Heart left ventricle (tissue), 16 donors: ENCODE measurements at places on chromosomes 1 and 21. TPM values are rescaled to one million over a fixed set of nuclear protein-coding genes. Genes with fewer than 3 reads are reported as not detected.

Gene AMY2A
- total RNA-seq, result not detected

Gene ACTN2
- total RNA-seq, result 3,193 TPM

Gene AKR7A3
- not detected for total RNA-seq

Gene FOXD2
- 0.12 TPM for total RNA-seq

Gene RHCE
- 0.75 TPM for total RNA-seq

Gene OPN3
- 11.0 TPM for total RNA-seq

Gene FAM151A
- total RNA-seq, result 1.9 TPM

Gene TEDDM1
- total RNA-seq, result not detected

Gene SLC22A15
- 9.4 TPM for total RNA-seq

Gene ASCL5
- total RNA-seq, result not detected

DNA sequence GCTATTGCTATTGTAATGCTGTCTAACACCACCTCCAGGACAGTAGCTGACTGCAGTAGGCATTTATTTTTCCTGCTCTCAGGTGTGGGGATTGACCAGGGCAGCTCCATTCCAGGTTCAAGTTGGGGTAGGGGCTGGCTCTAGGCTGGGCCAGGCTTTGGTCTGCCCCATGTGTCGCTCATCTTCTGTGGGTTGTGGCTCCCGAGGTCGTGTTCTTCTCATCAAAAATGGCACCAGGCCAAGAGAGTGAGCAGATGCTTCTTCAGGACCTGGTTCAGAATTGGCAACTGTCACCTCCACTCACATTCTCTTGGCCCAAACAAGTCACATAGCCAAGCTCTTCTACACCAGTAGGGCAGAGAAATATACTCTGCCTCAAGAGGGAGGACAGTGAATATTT is 133.7 kb downstream of the PTPRU start:
- DNase-seq, result no peak

GRCh38 chr1:246577082-246577719 is 10.9 kb downstream of the CNST start:
- DNase-seq, result no peak

DNA sequence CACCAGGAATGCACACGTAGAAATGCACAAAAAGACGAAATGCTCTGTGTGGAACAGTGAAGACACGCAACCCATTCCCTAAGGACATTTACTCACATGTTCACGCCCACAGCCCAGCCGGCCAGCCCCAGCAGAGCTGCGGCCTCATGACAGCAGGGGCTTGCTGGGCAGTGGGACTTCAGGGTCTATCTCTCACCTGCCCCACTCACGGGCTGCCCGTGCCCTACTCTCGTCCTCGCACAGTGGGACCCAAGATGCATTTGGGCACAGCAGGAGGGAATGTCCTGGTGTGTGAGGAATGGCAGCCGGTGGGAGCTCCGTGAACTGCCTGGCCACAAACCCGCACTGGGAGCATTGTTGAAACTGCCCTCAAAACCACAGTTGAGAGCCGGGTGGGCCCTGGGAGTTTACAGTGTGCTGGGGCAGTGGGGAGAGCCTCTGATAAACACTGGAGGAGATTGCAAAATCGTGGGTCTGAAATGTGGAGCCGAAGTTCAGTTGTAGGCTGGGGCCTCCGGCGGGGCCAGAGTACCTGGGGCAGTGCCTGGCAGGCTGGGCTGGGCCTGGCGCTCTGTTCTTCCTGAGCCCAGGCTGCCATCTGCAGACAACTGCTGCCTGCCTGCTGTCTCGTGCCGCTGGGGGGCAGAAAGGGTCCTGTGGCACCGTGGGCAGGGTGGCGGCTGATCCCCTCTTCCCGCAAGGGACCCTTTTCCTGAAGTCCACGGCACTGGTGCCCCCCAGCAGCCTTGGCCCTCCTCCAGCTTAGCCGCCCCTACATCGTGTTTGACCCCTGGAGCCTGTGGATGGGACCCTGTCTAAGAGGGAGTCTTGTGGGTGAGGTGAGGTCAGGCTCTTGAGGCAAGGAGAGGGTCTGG is 20.7 kb upstream of the POFUT2 start:
- peak; percentile 58 for DNase-seq

- no peak for DNase-seq
Observed at GRCh38 chr1:44345187-44345775, 9.8 kb downstream of the ERI3 start.

- no peak for DNase-seq
Observed at GRCh38 chr1:116110567-116111523, at the start of gene MAB21L3. Gene MAB21L3, plus strand, starts transcription at chr1:116111399. Its CDS starts 1,217 bp downstream, at chr1:116112616.

- DNase-seq, result no peak
Observed at GRCh38 chr1:226582966-226583365, 34.4 kb downstream of the STUM start.

DNA sequence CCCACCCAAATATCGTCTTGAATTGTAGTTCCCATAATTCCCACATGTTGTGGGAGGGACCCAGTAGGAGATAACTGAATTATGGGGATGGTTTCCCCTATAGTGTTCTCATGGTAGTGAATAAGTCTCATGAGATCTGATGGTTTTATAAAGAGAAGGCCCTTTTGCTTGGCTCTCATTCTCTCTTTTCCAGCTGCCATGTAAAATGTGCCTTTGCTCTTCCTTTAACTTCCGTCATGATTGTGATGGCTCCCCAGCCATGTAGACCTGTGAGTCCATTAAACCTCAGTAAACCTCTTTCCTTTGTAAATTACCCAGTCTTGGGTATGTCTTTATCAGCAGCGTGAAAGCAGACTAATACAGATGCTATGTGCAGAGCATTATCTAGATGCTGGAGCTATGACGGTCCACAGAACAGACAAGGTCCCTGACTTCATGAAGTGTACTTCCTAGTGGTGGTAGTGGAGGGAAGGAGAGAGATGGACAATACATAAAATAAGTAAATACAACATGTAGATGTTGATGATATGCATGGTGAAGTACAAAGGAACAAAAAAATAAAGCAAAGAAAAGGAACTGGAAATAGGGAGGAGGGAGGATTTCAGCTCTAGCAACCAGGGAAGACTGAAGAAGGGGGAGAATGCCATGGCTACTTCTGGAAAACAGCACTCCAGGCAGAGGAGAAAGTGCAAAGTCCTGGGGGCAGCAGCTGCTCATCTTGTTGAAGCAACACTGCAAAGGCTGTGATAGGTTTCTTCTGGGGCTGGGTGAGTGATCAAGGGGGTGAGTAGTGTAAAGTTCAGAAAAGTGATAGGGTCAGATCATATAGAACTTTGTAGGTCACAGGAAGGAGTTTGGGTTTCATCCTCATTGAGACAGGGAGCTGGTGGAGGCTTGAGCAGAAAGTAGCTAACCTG is 6.8 kb upstream of the RCAN1 start:
- DNase-seq, result no peak

DNA sequence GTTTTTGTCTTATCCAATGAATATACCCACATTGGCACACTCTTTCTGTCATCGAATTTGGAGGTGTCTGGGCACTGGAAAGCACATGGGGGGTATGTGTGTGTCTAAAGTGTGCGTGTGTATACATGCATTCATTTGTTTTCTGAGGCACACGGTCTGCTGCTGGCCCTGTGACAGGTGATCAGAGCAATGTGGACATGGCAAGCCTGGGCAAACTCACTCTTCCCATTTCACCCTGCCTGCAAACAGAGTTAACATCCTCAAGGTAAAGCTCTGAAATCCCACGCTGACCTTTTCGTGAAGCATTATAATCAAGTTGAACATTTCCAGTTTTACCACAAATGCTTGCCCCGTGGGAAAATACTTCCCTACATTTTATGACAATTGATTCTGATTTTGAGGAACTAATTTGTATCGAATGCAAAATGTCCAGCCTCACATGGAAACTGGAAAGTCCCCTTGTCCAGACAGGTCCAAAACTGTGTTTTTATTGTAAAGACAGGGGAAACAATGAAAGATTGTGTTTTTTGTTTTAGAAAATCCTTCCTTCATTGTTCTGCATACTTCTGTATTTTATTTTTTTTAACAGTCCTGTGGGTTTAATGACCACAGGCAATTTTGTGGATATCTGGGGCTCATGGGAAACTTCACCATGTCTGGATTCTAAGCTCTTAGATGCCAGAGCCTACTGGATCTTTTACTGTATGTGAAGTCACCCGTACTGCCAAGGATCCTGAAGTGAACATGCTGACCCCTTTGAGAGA is 160.9 kb downstream of the PBX1 start:
- DNase-seq, result no peak

GRCh38 chr1:24688033-24688432 is 44.9 kb downstream of the SRRM1 start:
- no peak for DNase-seq

- no peak for DNase-seq
Observed at GRCh38 chr1:221371705-221372104, 370.2 kb downstream of the DUSP10 start.

- no peak for DNase-seq
Observed at GRCh38 chr1:19769211-19769932, 30.3 kb downstream of the TMCO4 start.

- DNase-seq, result no peak
Observed at GRCh38 chr1:61424382-61424781, 300.6 kb downstream of the TM2D1 start.

DNA sequence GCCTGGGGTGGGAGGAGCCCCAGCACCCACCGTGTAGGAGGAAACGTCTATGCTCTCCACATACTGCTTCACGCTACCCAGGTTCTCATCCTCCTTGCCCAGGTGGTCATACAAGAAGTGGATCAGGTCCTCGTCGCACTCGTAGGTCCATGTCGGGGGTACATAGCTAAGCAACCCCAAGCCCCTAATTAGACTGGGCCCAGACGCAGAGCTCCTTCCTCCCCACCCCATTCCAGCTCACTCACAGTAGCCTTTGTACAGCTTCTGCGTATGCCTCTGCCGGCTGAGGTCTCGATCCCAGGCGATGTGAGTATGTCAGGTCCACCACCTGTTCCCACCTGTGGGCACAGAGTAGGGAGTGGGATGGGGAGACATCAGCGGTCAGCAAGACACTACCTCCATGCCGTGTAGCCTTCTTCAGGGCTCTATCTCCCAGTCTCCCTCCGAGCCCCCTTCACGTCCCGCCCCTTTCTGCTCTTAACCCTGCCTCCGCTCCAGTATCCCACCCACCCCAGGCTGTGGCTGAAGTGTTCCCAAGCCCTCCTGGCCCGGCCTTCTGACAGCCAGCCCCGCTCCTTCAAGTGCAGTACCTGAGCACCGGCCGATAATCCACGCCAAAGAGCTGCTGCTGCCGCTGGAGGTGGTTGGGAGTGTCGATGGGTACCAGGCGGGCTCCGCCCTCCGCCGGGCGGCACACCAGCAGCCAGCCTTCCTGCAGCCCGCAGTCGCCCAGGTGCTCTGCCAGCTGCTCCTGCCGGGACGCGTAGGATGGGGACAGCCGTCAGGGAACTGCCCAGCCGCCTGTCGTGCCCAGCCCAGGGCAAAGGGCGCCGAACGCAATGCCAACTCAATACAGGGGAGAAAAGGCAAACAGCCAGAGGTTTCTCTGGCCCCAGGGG is 919 bp downstream of the HECTD3 start:
- no peak for DNase-seq

- DNase-seq, result no peak
Observed at GRCh38 chr1:193516755-193517388, 330.5 kb upstream of the B3GALT2 start.

- peak; percentile 75 for DNase-seq
Observed at GRCh38 chr1:9867408-9868243, 42.4 kb downstream of the CTNNBIP1 start.

- no peak for DNase-seq
Observed at GRCh38 chr21:40029888-40030287, 162.7 kb downstream of the PCP4 start.

GRCh38 chr1:220303871-220304270 is 31.6 kb upstream of the RAB3GAP2 start:
- no peak for DNase-seq

DNA sequence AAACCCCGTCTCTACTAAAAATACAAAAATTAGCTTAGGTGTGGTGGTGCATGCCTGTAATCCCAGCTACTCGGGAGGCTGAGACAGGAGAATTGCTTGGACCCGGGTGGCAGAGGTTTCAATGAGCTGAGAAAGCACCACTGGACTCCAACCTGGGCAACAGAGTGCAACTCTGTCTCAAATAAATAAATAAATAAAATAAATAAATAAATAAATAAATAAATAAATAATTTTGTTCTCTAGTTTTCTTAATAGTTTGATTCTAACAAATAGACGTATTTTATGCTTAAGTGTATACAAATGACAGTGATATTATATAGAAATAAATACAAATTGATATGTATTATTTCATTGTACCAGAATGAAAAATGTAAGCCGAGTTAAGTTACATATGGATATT is 339.9 kb upstream of the OLFM3 start:
- DNase-seq, result no peak

- DNase-seq, result no peak
Observed at GRCh38 chr1:54227891-54228310, 27.9 kb downstream of the MRPL37 start.

DNA sequence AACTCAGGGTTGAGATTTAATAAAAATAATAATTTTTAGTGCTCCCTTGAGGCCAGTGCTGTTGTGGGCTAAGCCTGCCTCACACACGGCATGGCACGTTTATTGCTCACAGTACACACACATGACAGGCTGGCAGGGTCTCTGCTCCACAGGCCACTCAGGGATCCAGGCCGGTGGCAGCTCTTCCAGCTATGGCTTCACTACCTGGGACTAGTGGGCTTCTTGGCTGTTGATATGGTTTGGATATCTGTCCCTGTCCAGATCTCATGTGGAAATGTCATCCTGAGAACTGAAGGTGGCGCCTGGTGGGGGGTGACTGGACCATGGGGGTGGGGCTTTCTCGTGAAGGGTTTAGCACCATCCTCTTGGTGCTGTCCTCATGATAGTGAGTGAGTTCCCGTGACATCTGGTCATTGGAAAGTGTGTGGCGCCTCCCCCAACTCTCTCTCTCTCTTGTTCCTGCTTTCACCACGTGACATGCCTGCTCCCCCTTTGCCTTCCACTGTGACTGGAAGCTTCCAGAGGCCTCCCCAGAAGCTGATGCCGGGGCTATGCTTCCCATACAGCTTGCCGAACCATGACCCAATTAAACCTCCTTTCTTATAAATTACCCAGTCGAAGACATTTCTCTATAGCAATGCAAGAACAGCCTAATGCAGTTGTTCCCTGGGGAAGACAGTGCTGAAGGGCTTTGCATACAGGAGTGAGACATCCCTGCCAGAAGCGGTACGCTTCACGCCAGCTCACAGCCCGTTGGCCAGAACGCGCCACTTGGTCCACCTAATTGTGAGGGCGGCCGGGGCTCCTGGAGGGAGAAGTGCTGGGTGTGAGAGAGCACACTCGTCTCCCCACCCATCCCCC is 226.9 kb upstream of the C1orf174 start:
- no peak for DNase-seq

DNA sequence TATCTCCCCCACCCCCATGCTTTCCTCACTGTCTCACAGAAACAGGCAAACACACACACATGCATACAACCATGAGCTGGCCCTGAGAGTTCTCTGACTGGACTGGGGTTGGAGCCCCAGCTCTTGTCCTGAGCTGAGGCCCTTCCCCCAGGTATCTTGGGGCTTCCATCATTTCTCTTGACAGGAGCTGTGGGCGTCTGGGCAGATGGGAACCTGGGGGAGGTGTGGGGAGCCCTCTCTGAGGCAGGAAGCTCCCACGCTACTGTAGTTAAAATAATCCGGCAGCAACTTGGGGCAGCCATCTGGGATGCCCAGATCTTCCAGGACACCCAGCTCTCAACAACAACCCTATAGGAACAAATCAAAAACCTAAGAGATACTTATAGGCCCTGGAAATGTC is 2.7 kb upstream of the KIF21B start:
- no peak for DNase-seq
